ENCODE measurements at places on chromosomes 11 and 22.

GRCh38 chr11:19116276-19116970, 545 bp upstream of the ZDHHC13 start:
- no peak for DNase-seq

DNA sequence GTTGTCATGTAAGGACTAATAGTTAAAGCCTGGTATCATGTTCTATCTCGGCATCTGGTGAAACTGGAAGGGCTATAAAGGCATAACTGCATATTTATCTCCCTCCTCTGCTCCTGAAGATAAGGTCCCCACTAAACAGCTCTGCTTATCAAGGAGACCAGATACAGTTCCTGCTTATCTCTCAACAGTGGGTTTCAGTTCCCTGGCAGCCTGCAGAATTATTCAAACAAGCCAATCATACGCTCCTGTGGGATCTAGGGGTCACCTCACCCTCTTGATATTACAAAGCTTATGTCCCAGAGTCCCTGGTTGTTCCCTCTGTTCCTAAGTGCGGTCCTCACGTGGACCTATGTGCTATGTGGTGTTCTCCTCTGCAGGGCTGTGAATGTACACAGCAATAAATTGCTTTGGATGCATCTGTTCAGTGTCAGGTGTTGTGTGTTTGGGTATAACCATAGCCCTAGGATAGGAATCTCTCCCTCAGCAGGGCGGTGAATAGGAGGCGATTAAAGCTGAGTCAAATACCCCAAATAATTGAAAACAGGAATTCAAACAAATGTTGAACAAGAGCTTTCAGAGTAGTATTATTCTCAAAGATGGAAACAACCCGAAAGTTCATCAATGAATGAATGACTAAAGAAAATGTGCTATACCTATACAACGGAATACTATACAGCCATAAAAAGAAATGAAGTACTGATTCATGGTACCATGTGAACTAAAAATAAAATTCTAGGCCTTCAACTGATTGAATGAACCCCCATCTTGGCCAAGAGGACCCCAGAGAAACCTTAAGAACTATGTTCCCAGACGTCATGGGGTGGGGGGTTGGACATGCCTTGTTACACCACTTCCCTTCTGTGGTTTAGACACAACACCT, 3.1 kb upstream of the OOSP4A start:
- no peak for DNase-seq

GRCh38 chr11:122799406-122800105, 38.7 kb upstream of the CRTAM start:
- DNase-seq: no peak

DNA sequence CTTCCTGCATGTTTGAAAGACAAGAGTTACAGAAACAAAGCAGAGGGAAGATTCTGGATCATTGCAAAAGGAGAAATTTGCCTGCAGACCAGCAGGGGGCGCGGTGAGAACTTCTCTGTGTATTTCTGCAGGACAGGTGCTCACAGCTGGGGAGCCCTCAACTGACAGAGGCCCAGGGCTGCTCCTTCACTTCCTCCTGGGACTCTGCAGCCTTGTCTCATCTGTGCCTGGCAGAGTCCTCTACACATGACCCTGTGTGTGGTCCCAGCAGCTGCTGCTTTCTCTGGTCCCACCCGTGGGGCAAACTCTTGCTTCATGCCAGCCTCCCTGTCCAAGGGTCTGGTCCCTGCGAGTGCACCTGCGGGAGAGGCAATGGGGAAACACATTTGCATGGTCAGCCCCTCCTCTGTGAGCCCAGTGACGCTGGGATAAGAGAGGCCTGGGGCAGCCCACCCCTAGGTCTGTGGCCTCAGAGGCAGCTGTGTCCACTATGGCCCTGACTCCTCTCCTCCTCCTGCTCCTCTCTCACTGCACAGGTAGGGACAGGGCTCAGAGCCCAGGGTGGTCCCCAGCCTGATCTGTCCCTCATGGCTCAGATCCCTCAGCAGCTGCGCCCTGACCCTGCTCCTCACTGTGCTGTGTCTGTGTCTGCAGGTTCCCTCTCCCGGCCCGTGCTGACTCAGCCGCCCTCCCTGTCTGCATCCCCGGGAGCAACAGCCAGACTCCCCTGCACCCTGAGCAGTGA, 43.2 kb upstream of the VPREB1 start:
- no peak for DNase-seq

- DNase-seq: no peak
Observed at GRCh38 chr22:39176714-39177455, 24.4 kb upstream of the CBX7 start.

GRCh38 chr22:25546751-25547150, 17.7 kb upstream of the GRK3 start:
- DNase-seq: no peak

DNA sequence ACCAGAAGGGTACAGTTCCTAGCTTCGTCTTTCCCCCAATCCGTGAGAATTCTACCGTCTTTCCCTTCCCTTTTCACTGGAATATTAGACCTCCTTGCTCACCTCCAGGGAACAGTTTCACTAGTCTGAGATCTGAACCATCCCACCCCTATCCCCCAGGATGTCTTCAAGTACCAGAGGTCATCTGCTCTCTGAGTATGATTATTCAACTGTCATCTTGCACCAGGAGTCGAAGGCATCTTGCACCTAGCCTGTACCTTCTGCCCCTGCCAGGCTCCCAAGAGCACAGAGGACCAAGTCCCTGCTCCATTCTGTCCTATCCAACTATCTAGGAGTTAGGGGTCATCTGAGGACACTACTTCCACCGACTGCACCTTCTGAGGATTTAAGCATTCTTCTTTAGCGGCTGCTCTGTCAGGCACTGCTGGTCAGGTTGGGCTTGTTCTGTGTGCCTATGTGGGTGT, 804 bp downstream of the ACER3 start:
- DNase-seq: no peak

DNA sequence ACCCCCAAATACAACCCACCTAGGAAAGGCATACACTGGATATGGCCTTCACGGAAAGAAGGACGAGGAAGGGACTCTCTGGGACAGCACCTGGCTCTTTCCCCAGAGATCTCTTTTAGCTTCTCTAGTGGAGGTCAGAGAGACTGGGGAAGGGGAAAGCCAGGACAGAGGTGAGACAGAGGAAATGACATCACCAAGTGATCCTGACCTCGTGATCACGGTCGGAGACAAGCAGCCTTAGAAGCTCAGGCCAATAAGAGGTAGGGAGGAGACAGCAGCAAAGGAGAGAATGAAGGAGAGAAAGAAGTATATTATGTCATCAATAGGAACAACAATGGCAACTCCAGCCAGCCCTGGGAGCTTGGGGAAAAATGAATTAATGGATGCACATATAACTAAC, 15.4 kb upstream of the TMPRSS13 start:
- DNase-seq: no peak

DNA sequence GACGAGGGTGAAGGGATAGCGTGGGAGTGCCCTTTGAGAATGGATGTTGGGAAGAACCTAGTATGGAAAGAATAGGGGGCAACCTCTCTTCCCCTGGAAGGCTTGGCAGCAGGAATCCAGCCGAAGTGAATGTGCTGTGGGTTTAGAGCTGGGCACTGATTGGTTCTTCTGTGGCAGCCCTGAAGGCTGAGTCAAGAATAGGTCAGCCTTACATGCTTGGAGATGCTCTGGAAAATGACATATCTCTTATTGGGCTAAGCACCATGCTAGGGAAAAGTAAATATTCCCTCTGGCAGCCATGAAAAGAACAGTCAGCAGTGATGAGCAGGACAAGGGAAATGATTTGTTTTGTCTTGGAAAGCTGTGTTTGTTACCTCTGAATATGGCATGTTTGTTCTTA, 149.5 kb downstream of the COMMD9 start:
- DNase-seq: no peak

DNA sequence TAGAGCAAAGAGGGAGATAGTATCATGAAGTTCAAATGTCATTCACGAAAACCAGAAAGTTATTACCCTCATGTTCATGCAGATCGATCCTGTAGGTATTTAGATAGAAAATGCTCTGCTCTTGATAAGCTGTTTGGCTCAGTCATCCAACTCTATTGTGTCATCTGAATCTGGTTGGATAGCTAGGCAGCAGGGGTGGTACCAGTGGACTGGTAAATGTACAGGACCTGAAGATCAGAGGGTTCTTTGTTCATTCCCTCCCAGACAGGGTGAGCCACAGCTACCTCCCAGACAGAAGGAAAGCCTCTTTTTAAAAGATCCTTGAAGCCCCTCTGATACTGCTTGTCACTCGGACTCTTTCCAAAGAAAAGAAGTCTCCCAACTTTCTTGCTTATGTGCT, 29.8 kb upstream of the DRD2 start:
- no peak for DNase-seq

- DNase-seq: no peak
Observed at GRCh38 chr11:78304201-78304600, 113.4 kb downstream of the GAB2 start.

DNA sequence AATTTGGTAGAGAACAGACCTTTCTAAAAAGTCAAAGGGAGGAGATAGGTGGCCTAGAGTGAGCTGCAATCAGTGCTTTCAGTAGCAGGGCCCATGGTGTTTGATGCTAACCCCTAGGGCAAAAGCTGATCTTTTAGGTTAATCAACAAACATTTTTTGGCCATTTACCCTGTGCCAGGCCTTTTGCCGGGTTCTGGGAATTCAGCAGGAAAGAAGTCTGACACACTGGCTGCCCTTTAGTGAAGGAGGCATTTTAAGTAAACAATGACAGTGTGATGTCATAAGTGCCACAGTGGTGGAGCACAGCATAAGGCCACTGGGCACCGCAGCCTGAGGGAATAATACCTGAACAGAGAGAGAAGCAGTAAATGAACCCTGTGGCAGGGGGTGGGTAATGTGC, 29.0 kb downstream of the C22orf31 start:
- DNase-seq: no peak

DNA sequence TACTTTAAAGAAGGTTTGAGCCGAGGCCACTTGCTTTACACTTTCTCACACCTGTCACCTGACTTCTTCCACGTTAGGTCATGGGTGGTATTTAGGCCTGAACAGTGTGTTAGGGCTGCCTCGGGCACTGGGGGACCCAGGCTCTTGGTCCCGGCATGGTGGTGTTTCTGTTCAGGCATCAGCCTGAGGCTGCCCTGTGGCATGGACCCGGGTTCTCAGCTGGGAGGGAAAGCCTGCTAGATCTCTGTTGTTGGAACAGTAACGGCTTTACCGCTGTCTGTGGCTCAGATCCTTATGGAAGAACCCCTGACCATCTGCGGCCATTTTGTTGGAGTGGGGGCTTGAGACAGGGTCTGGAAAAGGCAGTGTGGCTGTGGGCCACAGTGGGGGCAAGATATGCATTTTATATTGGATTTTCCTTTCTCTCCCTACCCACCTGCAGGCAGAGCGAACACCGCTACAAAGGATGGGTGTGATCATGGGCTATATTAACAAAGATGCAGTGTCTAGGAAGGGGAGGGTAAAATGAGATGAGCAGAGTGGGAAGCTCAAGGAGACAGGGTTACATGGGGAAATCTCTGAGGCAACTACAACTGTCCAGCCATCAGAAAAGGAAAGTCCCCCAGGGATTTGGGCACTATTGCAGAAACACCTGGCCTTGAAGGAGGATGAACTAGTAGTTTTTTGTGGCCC, 1.6 kb upstream of the KCNJ11 start:
- no peak for DNase-seq

- no peak for DNase-seq
Observed at GRCh38 chr11:2160736-2161259, at the start of gene INS. TSS of gene INS (minus strand) at chr11:2161209. CDS start at chr11:2160971, 238 bp downstream.

- no peak for DNase-seq
Observed at GRCh38 chr11:64367931-64368672, 9.1 kb downstream of the RPS6KA4 start.

DNA sequence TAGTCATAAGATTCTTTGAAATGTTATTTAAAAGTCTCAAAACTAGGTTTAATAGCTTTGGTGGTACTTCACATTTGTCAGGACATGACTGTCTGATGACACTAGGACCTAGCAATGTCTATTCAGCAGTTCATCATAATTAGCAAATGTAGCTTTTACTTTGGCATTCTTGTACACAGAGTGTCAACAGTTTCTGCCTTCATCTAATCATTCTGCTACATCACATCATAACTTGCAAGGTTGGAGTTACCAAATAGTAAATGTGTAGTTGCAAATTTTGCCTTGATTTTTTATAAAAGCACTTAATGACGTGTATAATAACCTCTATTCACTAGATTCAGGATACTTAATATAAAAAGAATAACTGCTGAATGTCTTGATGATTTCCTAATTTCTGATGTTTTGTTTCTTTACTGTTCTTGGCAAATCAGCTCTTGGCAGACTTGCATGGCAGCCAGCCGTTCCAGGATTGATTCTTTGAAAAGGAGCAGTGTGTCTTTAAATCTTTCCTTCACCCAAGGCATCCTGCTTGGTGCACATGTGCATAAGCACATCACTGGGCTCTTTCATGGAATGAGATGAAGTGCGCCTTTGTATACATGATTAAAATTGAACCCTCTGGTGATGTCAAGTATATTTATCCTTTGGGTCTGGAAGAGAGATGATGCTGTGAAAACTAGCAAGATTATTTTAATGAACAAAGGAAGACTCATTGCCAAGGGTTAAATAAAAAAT, 12.2 kb downstream of the FBXO7 start:
- no peak for DNase-seq

DNA sequence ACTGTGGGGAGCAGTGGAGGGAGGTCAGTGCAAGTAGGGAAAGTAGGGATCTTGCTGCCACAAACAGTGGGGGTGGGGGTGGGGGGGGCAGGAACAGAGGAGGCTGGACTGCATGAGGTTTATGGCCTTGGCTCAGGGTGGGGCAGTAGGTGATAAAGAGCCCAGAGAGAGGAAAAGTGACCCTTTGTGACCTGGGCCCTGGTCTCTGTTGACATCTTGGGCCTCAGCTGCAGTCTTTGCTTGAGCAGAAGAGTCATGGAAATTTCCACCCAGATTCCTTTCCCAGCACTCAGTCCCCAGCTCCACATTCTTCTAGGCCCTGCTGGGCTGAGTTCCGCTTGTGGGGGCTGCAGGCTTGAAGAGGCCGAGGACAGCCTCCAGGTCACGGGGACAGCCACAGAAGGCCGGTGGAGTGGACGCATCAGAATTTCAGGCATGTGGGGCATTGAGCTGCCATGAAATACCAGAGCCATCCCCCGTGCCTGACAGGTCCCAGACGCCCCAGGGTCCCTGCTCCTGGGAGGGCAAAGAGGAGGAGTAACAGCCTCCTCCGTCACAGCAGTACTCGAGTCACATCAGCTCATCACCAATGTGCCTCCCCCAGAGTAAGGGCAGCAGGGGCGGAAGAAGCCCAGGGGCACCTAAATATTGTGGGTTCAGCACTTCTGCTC, 9.7 kb upstream of the MALAT1 start:
- DNase-seq: no peak

- no peak for DNase-seq
Observed at GRCh38 chr22:37229012-37229804, 14.9 kb downstream of the RAC2 start.

DNA sequence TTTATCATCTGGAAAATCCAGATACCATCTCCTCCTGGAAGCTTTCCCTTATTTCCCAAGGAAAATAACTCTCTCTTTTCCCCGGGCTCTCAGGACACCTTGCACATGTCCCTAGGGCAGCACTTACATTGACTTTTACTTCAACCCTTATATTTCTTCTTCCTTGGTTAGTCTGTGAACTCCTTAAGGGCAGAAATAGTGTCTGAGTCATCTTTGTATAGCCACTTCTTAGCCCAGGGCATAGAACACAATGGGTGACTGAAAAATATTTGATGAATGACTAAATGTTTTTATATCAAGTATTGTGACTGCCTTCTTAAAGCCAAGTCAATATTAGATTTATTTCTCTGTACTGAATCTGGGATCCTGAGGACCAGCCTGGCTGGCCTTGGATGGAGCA, 45.4 kb upstream of the MYOD1 start:
- DNase-seq: no peak

Data from anterior cingulate cortex (tissue), 58 donors.